ENCODE measurements at places on chromosomes 3 and 15.

GRCh38 chr3:156542101-156543042, 12.5 kb downstream of the SSR3 start:
- no peak for DNase-seq

- DNase-seq: no peak
Measured at GRCh38 chr3:171996178-171996817, 43.1 kb upstream of the FNDC3B start.

DNA sequence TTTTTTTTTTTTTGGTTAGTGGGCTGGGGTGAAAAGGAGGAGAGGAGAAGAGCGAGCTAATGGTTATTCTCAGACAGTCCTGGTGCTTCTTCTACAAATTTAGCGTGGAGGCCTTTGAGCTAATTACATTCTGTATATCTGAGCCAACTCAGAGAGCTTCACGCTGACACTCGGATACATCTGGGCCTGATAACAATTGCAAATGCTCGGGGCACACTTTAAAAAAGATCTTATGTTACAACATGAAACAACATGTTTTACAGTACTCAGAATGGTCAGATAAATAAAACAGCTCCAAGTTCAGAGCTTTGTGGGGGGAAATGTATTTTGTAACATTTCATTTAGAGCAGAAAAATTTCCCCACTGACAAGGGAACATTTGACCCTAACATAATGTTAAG, 966.9 kb upstream of the NR2F2 start:
- DNase-seq: no peak

DNA sequence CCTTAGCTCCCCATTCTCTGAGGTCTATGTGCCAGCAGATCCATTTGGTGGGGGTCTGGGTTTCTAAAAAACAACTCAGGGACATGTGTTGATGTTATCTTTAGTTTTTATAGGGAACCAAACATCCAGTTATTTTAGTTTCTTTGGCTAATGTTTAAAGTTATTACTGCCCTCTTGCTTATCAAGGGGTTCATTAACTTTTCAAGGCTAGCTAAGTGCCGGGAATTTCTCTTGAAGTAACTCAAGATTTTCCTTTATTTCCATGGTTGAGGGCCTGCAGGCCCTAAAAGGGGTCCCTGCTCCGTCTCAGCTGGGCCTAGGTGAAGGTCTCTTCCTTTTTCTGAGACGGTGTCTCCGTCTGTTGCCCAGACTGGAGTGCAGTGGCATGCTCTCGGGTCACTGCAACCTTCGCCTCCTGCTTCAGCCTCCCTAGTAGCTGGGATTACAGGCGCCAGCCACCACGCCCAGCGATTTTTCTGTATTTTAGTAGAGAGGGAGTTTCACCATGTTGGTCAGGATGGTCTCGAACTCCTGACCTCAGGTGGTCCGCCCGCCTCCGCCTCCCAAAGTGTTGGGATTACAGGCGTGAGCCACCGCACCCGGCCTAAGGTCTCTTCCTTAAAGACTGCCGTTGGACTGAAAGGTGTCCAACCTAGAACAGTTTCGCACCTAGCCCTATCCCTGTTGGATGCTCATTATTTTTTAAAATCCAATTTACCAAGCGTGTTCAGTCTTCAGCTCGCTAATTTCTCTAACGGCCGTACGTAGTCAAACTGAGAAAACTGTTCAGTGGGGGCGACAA, 1.3 kb upstream of the OXSR1 start:
- no peak for DNase-seq

DNA sequence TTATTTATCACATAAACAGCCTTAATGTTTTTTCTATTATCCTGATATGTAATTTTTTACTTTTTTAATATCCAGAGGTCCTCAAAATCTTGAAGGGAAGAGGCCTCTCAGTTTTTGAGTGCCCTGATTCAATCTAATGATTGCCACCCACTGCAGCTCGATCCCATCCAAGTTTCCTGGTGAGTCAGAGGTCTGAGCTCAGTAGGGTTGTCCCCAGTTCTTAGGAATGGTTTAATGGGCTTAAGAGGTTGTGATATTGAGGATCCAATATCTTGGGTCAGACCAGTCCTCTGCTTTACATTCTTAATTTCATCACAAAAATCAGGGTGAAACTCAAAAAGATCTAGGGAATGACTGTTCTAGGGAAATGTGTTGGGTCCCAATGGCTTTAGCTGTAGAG, 238.5 kb downstream of the NSUN3 start:
- no peak for DNase-seq

DNA sequence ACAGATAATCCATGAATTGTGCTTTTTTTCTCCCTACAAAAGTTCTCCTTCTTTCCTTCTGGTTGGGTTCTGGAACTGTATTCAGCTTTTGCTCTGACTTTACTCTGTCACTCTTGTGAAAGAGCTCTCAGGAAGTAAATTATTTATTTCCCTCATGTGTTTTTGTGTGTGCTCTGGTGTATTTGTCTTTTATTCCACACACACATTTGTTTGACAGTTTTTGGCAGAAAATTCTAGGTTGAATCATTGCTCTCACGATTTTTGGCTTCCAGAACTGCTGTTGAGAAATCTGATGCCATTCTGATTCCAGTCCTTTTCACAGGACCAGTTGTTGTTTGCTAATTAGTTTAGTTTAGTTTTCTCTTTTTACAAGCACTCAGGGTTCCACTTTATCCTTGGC, 172.8 kb downstream of the PLCH1 start:
- DNase-seq: no peak

DNA sequence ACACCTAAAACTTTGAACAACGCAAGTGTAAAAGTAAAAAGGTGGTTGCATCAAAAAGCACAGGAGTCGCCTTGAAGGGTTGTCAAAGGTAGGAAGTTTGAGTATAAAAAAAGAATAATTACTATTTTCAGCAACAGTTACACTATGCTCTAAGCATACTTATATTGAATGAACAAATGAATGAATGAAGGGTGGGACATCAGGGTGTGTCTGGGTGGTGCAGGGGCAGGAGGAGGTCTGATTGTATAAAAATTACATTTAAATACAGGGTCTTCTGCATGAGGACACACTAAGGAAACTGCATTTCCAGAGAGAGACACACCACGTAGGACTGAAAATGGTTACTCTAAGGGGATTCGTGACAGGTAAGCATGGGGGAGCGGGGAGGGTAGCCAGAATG, at the start of gene ARGFX:
Gene ARGFX (plus strand): TSS at position 301 of the 400 bp plus-strand sequence. CDS start 2,765 bp downstream, outside the sequence.
- DNase-seq: no peak

GRCh38 chr3:65039754-65040210, 352.0 kb upstream of the ADAMTS9 start:
- DNase-seq: no peak

GRCh38 chr15:98226578-98226977, 266.1 kb downstream of the ARRDC4 start:
- DNase-seq: no peak

DNA sequence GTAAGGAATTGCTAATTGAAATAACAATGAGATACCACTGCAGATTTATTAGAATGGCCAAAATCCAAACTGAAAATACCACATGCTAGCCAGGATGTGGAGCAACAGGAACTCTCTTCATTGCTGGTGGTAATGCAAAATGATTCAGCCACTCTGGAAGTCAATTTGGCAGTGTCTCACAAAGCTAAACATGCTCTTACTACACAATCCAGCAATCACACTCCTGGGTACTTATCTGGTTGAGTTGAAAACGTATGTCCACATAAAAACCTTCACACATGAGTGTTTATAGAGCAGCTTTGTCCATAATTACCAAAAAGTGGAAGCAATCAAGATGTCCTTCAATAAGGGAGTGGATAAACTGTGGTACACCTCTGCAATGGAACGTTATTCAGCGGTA, 113.3 kb downstream of the SMAD6 start:
- no peak for DNase-seq

DNA sequence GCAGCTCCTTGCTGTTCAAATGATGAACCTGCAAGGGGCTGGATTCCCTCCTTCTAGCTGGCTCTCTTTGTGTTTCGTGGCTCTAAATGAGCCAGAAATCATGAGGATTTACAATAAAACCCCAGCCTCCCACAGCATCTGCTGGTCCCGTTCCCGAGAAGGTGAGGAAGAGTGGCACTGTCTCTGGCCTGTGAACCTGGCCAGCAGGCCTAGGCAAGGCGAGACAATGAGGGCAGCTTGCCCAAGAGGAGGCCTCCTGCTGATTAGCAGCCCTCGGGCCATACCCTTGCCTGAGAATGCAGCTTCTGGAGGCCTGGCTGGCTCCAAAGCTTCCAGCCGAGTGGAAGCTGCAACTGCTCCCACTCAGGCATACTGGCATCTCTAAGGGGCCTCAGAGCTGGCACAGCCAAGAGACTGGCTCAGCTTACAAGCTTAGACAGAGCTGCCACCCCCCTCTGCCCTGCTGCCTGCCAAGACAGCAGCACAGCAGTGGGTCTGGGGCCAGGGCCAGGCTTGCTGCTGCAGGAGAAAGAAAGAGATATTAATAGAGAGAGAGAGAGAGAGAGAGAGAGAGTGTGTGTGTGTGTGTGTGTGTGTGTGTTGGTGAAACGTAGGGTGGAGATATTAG, 76.5 kb downstream of the HMG20A start:
- DNase-seq: no peak

GRCh38 chr3:85567071-85567676, 608.4 kb downstream of the CADM2 start:
- DNase-seq: no peak

DNA sequence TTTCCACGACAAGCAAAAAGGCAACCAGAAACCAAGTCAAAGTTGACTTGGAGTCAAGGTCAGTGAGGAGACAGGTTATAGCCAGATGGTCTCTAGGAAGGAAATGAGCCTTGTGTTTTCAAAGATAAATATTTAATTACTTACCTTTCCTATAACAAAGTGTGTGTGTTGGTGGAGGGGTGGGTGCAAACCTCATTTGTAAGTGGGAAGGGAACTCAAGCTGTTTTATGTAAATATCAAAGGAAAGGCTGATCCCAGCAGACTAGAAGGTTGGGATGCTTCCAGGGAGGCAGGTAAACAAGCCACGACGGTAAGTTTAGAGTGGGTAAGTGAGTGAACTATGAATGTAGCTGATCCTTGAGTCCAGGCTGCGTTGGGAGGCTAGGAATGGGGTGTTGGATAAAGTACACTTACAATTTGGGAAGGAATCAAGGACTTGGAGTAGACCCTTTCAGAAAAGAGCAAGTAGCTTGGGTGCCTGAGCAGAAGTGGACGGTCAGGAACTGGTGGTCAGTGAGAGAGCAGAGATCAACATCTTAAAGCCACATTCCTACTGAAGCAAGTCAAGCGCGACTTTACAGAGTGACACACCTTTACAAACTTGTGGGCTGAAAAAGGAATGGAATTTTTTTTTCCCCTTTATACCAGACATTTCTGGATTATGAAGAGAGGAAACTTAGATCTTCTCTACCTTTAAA, 82.0 kb upstream of the TBL1XR1 start:
- no peak for DNase-seq

DNA sequence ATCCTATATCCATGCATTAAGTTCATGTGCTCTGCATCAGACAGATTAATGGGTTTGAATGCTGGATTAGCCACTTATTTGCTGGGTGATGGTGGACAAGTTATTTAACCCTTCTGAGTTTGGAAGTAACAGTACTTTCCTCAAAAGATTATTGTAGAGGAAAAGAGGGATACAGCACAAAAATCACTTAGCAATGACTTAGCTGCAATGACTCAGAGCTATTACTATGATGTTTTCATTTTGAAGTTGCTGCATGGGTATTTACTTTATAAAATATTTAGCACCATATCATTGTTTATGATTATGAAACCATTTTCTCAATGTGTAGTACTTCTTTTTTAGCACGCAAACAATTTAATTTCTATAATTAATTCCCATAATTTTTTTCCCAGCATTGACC, 248.4 kb downstream of the MYRIP start:
- no peak for DNase-seq

DNA sequence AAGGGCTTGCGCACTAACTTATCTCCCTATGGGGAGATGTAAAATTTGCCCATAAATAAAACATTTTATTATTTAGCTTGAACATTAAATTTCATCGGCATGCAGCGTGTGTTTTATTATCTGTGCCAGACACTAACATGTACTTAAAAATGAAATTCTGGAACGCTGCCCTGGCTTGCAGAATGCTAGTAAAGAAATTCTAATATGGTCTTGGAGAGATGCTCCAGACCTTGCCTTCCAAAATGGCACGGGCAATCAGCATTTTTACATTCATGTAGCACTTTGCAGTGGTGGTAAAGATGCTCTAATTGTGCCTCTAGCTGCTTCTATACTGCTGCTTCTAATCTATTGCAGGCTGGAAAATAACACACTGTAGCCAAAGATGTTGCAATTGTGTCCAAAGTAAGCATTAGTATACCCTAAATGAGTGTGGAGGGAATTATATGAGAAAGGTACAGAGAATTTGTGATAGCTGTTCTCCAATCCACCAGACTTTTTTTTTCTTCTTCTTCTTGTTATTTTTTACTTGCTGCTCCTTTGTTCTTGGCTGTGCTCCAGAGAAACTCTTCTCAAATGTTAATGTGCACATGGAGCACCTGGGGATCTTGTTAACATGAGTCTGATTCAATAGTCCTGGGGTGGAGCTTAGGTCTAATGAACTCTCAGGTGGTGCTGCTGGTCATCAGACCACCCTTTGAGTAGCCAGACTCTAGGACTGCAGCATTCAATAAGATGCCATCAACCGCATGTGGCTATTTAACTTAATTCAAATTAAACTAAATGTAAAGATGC, 47.3 kb downstream of the CRABP1 start:
- DNase-seq: no peak

- no peak for DNase-seq
Measured at GRCh38 chr3:136703429-136703828, 48.7 kb downstream of the STAG1 start.

- no peak for DNase-seq
Measured at GRCh38 chr3:49519296-49519695, 35.0 kb upstream of the BSN start.

DNA sequence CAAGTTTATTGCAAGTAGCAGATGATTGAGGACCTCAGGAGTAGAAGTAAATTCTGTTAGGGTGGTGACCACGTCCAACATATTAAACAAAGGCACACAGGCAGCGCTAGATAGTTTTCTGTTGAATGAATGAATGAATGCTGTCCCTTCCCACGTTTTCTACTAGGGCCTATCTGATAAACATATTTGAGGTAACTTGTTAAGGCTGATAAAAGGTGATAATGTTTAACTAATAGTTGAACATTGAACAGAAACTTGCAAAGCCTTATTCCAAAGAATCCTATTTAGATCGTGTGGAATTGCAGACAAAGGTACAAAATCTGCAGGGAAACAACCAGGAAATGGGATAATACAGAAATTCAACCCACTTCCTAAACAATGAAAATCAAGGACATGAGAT, 559.5 kb upstream of the SEMA6D start:
- DNase-seq: no peak

DNA sequence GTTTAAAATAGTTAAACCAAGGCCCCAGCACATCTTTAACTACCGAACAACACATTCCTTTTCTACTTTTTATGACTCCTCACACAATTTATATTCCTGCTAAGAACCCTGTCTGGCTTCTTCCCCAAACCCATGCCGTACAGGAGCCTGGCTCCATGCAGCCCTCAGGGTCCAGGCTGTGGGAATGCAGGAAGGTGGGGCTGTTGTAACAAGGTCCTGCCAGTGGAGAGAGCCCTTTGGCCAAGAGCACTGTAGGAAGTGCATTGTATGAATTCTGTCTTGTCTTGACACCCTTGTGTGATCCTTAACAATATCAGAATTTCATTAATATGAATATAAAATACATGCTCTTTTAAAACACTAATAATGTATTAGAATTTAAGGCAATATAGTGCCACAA, 563.8 kb downstream of the TBL1XR1 start:
- no peak for DNase-seq

- no peak for DNase-seq
Measured at GRCh38 chr3:58291671-58292338, 14.2 kb upstream of the RPP14 start.
